ENCODE measurements at places on chromosomes 12 and 14.

GRCh38 chr12:94510128-94510527 lies 50.5 kb upstream of the CEP83 start:
- DNase-seq = no peak

GRCh38 chr14:57212919-57213318 lies 55.8 kb downstream of the EXOC5 start:
- DNase-seq = no peak

DNA sequence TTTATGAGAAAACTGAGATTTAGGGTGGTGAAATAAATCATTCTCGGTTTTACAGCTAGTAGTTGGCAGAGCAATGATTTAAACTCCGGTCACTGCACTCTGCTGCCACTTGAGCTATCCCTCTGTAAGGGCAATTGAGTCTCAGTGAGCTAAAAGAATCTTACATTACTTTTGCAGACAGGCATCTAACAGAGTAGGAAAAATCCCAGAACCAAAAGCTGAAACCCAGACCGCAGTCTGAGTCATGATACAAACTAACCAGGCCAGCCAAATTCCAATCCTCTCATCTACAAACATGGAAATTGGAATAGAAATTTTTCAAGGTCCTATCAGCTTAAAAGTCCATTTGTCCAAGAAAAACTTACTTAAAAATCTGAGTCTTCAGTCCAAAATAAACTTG lies 73.7 kb downstream of the ANKS1B start:
- DNase-seq = no peak

DNA sequence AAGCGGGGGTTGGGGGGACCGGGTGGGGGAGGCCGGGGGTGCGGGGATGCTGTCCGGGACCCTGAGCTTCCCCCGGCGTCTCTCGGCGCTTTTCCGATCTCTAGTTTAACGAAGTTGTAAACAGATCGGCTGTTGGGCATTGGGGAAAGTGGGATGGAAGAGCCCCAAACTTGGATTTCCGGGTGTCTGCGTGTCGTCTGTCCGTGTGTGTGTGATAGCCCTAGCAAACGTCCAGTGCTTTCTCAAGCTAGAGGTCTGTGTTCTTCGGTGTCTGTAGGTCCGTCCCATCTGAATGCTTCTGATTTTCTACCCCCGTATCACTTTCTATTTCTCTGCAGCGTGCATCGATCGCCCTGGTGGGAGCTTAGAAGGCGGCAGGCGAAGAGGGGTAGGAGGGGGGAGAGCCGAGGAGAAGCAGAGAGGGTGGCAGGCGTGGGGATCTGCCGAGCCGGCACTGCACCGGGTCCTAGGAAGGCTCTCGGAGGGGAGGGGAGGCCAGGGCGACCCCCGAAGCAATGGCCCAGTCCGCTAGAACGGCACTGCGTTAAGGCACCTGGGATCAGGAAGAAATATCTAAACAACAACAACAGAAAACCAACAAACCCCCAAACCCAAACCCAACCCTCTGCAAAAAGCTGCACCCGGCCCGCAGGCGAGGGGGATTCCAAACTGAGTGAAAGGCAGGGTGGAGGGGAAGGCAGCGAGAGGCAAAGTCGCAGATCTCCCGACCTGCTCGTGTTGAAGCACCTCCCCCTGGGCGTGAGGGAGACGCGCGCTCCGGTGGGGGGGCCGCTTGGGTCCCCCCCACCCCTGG lies 1.0 kb downstream of the KCNA1 start:
- no peak for DNase-seq

Data from NCI-H1048 (cell line).